ENCODE measurements at places on chromosomes 13 and 19.

DNA sequence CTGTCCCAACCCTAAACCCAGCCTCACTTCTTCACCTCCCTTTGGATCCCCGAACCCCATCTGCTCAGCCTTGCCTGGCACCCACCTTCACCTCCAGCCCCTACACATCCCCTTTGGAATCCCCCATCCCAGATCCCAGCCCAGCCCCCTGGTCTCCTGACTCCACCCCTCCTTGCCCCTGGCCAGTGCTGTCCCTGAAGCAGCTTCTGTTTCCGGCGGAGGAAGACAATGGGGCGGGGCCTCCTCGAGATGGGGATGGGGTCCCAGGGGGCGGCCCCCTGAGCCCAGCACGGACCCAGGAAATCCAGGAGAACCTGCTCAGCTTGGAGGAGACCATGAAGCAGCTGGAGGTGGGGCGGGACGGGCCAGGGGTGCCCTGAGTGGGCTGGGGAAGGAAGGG is 22.0 kb downstream of the ERFL start:
- no peak for DNase-seq

DNA sequence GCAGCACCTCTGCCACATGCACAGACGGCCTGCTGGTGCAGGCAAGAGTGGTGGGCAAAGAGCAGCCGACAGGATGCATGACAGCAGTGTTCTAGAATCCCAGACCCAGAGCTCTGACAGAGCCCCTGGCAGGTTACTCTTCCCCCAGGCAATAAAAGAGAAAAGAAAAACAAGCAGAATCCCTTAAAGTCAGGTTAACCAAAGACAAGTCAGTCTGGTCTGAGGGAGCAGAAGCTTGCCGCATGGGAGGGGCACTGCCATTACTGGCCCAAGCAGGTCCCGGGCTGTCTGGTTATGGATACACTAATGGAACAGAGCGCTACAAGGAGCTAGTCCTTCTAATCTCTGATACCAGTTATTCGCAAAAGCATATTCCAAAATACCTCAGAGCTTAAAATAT is 36.1 kb upstream of the DOCK9 start:
- no peak for DNase-seq

DNA sequence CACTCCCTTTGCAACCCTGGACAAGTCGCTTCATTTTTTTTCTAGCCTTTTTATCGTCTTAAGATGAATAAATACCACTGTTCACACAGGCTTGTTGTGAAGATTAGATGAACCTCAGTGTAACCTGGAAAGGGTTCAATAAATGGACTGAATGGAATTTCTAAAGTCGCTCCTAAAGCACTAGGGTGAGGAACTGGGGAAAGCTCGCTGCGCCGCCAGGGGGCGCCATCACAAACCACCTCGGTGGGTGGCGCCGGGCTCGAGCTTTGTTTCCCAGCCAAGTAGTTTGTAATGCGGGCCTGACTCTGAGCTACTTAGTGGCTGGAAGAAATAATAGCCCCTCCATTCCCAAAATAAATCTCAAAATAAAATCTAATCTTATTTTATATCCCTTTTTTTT is 2.2 kb upstream of the CEACAM6 start:
- DNase-seq = no peak

DNA sequence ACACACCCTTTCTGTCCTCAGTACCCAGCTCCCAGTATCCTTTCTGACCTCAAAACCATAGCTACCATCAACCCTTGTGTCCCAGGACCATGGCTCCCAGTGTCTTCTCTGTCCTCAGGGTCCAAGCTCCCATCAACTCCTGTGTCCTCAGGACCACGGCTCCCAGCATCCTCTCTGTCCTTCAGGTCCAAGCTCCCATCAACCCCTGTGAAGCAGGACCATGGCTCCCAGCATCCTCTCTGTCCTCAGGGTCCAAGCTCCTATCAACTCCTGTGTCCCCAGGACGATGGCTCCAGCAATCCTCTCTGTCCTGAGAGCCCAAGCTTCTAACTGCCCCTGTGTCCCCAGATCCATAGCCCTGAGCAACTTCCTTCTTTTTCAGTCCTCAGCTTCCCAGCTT is 1.7 kb upstream of the CADM4 start:
- no peak for DNase-seq

DNA sequence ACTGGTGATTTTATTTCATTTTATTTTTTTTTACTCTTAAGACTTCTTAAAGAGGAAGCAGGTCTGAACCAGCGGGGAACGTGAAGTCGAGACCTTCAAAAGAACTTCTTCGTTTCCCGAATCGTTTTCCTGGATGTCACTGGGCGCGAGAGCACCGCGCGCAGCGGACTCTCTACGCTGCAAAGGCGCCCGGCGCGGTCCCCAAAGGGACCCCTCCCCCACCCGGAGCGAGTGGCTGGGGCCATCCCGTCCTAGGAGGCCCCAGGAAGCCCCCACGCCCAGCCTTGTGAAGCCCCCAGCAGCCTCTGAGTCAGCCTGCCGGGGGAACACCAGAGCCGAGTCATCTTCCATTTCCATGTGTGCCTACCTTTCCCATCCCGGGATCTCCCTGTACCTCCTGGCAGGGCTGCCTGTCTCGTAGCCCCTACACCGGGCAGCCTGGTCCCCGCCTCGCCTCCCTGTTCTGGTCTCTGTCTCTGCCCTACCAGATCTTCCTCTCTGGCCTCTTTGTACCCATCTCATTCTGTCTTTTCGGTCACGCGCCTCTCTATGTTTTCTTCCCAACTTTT is 608 bp downstream of the CD70 start:
- DNase-seq = no peak

- no peak for DNase-seq
These were observed 25.4 kb downstream of the TUBA3C start for GRCh38 chr13:19156013-19156825.

DNA sequence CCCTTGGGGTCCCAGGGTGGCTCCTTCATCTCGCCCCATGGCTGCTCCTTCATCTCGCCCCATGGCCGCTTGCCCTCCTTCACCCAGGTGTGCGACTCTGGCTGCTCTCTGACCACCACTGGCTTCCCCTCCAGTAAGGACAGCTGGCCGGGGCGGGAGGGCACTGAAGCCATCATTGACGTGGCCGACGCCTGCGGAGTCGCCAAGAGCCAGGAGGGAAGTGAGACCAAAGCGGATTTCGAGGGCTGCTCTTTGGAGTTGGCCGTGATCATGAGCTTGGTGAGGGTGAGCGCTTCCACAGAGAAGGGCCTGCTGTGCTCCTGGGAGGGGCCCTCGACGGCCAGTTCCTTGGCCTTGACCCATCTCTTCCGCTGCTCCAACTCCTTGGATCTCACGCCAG is 4.0 kb upstream of the COX6B2 start:
- no peak for DNase-seq

DNA sequence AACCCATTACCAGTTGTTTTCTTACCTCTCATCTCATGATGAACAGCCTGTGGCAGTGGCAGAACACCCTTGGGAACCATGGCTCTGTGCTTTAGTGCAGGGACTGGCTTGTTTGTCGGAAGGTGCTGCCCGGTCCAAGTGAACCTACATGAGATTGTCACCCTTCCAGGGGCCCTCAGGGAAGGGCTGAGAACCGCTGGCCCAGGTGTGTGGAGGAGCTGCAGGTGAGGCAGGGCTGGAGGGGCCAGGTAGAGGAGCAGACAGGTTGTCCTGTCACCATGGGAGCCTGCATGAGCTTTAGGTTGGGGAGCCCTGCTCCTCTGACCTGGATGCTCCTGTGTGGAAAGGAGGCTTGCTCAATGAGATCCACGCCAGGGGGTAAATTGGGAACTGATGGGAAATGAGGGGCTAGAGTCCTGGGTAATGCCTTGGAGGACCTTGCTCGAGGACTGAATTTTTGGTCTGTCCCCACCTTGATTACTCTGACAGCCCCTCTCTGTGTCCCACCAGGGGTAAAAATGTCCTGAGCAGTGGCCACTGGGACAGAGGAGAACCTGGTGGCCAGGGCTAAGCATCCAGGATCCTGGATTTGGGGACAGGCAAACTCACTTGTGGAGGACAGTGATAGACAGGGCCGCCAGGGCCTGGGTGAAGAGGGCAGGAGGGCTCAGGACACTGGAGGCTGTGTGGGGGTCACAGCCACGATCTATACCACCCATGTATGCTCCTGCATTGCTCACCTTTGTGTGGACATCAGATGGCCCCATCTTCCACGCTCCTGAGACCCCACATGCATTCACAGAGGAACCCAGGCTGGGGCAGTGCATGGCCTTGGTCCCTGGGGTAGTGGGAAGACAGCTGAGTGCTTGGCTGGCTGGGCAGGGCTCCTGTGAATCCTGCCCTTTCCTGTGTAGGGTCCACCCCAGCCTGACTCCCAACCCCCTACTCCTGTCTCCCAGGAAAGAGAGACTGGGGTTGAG is 24.1 kb upstream of the CEACAM1 start:
- DNase-seq = no peak

- no peak for DNase-seq
These were observed 54.0 kb upstream of the IRS2 start for GRCh38 chr13:109840201-109840892.

GRCh38 chr13:66265371-66265770 is 964.8 kb downstream of the PCDH9 start:
- no peak for DNase-seq

DNA sequence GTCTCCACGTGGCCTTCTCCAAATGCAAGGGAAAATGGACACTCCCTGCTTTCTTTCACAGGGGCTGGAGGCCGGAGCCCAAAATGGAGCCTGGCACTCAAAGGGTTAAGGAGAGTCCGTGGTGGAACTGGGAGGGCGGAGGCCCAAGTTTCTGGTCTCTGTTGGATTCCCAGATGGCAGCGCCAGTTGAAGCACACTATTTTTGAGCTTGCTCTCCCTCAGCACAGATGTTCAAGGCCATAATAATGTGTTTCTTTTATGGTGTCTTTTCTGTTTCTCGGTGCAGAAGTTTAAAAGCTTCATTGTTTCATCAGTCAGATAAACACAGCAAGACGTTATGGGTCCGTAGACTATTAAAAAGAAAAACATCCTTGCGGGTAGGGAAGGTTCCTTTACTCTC is 67.6 kb downstream of the TNFRSF19 start:
- DNase-seq = no peak

DNA sequence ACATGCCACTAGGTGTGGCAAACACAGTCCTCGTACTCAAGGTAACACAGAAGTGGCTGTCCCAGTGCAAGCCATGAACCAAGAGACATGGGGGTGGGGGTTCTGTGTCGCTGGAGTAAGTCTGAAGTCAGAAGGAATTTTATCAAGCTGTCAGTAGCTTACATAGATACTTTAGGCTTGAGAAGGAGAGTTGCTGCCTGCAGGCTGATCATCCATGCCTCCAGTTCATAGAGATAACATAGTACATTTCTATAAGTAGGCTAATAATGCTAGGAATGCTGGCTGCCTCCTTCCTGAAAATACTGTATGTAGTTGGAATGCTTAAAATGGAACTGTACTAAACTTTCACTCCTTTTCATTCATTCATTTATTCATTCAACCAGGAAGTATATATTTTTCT is 70.1 kb downstream of the CAB39L start:
- no peak for DNase-seq

DNA sequence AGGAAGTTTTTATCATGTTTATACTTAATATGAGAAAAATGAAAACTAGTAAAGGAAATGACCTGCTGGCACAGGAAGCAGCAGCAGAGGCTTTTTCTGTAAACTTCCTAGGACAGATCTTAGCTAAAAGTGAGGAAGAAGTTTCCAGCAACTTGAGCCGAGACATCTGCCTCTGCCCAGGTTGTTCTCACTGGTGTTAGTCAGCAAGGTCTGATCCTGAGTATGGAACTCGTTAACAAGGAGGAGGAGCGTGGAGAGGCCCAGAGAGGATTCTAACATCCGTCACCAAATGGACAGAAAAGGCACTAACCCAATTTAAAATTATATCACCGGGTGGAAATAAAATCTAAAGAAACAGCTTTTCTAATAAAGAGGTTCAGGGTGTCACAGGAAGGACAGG is 43.6 kb downstream of the PHF11 start:
- no peak for DNase-seq

DNA sequence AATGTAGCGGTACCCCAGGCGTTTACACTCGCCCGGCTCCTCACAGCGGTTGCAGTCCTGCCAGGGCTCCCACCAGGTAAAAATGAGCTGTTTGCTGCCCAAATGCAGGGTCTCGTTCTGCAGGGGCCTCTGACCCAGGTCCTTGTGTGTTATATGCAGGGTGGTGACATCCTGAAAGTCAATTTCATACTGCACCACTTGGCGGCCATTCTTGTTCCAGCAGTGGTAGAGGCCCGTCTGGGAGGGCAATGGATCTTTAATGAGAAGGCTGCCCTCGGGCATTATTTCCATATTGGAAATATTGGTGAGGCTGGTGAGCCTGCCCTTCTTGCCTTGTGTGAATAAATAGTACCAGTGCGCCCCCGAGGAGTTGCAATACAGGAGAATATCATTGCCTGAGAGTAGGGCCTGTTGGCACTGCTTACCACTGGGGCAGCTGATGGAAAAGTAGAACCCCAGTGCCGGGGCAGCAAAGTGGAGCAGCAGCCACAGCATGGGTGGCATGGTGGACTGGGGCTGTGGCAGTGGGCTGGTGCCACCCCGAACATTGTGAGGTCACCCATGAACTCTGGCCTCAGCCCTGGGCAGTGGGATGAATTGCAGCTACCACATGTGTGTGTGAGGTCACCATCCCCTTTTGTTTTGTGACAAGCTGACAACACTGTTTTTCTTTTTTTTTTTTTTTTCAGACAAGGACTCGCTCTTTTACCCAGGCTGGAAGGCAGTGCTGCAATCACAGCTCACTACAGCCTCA is at the start of gene FAM187B:
FAM187B (minus strand) TSS at position 563 of the 754 bp plus-strand sequence; CDS start at position 504, 59 bp downstream.
- DNase-seq = no peak

- no peak for DNase-seq
These were observed 36.7 kb upstream of the UBL3 start for GRCh38 chr13:29887030-29887557.

DNA sequence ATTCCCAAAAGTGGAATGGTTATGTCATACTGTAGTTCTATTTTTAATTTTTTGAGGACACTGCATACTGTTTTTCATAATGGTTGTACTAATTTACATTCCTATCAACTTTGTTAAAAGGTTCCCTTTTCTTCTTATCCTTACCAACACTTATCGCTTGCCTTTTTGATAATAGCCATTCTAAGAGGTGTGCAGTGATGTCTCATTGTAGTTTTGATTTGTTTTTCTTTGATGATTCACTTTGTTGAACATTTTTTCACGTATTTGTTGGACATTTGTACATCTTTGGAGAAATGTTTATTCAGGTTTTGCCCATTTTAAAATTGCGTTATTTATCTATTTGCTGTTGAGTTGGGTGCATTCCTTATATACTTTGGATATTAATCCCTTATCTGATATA is 188.8 kb upstream of the SPRY2 start:
- DNase-seq = no peak
